Stimulated activated CD4-positive, alpha-beta T cell treated with anti-CD3 and anti-CD28 coated beads, Interleukin-4, amount 100 ng/mL, for 4 hours (primary cell): ENCODE measurements at places on chromosomes 1 and 21.

GRCh38 chr1:22045604-22046228, 6.8 kb upstream of the CDC42 start:
- DNase-seq, result no peak

- DNase-seq, result peak; percentile 32
Observed at GRCh38 chr1:206470692-206471414, 577 bp downstream of the IKBKE start.

DNA sequence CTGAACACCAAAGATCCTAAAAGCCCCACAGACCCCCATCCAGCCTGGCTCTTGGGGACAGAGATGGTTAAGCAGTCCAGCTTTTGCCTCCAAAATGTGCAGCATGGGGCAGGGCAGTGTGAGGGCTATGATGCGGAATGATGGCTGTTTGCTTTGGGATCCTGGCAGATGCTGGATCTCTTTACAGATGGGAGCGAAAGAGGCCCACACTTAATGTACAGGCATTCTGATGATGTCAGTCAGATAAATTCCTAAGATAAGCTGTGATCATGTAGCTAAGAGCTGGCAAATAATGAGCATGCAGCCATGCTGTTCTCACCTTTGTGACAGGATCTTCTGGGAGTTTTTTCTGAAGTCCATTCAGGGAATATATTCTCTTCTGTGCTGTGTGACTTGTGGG, 17.6 kb upstream of the KCNQ4 start:
- no peak for DNase-seq

- no peak for DNase-seq
Observed at GRCh38 chr1:204136814-204137213, 15.0 kb downstream of the ETNK2 start.

- no peak for DNase-seq
Observed at GRCh38 chr1:154819628-154820590, 50.2 kb downstream of the KCNN3 start.

GRCh38 chr1:30415171-30415940, 308.0 kb downstream of the MATN1 start:
- no peak for DNase-seq

DNA sequence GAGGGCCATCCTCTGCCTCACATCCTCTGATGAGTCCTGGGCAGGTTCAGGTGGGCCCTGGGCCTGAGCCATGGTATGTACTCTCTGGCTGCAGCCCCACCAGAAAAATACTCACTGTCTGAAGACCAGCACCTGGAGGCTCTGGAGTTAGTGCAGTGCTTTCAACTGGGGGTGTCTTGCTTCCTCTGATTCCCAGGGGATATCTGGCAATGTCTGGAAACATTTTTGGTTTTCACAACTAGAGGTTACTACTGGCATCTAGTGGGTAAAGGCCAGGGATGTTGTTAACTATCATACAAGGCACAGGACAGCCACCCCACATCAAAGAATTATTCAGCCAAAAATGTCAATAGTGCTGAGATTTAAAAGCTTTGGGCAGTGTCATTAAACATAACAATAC, 152.7 kb downstream of the HIVEP3 start:
- no peak for DNase-seq

DNA sequence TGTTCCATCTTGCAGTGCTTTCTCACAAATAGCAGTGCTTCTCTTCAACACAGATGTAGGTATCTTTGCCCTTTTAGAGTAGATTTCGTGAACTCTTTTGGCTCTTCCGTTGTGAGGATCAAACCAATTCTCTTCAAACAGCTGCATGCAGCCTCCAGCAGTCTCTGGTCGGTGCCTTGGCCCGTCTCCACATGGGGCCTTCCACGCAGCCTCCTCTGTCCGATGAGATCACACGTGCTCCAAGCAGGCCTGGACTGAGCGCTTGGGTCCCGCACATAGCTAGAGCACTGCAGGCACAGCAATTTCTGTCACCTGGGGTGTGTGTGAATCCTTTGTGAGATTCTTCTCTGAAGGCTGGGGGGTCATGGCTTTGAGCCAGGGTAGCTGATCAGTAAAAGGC, 82.8 kb upstream of the KCNE2 start:
- no peak for DNase-seq

DNA sequence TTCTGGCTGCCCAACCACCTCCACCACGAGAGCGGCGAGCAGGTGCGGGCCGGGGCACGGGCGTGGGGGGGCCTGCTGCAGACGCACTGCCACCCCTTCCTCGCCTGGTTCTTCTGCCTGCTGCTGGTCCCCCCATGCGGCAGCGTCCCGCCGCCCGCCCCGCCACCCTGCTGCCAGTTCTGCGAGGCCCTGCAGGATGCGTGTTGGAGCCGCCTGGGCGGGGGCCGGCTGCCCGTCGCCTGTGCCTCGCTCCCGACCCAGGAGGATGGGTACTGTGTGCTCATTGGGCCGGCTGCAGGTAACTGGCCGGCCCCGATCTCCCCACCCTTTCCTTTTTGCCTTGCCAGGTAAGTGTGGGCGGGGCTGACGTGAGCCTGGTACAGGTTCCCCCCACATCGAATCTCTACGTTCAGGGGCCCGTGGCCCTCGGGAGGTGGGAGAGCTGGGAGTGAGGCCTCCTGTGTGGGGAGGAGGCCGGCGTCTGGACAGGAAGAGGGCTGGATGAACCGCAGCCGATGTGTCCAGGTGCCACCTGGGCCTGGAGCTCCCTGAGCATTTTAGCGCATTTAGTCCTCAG, 51.7 kb downstream of the COL18A1 start:
- DNase-seq, result no peak

- no peak for DNase-seq
Observed at GRCh38 chr1:66368261-66368660, 165.7 kb upstream of the SGIP1 start.

DNA sequence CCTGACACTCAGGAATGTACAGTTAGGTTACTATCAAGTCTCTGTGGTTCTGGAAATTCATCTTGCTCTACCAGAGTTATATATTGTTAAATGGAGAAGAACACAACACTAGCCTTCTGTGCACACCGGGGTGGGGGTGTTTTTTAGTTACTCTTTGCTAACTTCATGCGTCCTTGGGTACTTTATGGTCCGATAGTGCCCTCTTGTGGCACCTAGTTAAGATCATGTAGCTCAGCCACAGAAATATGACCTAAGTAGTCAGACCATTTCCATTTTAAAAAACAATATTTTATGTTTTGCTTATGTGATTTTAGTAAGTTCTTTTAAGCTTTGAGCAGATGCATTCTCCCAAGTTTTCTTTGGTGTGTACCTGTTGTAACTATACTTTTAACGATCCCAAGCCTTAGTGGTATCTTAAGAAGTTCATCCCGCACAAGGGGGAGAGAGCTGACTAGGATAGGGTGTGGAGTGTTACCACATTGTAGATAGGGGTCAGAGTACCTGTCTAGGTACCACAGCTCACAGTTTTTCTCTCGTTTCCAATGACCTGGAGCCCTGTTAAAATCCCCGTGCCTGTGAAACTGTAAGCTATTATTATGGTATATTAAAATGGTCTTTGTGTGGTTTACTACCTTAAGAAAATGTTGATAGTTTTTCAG, 20.6 kb upstream of the SH3D21 start:
- peak; percentile 30 for DNase-seq

GRCh38 chr1:183673605-183674323, 20.6 kb upstream of the APOBEC4 start:
- DNase-seq, result no peak

DNA sequence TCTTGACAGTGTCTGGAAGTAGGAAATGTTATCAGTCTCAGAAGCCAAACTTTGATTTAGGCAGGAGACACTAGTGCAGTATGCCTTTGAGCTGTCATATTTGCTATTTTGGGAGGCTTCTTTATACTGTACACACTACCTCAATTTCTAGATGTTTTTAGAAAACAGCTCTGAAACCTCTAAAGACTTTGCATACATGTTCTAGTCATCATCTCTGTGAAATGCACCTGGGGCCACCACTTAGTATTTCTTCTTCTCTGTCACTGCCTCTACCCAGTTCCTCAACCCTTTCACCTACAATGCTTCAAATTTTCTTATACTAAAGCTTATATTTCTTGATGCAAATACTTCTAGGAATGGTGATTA, 29.1 kb upstream of the PLA2G4A start:
- DNase-seq, result no peak

- DNase-seq, result no peak
Observed at GRCh38 chr1:23799570-23800399, 769 bp downstream of the GALE start.

DNA sequence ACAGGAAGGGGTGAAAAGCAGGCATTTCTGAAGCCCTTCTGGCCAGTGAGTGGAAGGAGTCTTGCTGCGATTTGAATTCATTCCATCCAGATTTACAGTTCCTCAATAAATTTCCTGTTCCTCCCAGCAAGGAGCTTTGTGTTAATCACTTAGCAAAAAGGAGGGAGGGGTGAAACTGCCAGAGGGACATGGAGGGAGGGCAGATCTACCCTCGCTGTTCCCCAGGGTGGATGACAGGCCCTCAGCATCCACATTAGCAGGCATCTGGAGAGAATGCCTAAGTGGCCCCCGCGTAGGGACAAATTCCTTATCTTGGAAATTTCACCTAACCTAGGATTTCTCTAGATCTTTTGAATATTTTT, 1.2 kb downstream of the ETV3 start:
- DNase-seq, result no peak

- no peak for DNase-seq
Observed at GRCh38 chr1:172582889-172583288, 49.9 kb downstream of the SUCO start.

DNA sequence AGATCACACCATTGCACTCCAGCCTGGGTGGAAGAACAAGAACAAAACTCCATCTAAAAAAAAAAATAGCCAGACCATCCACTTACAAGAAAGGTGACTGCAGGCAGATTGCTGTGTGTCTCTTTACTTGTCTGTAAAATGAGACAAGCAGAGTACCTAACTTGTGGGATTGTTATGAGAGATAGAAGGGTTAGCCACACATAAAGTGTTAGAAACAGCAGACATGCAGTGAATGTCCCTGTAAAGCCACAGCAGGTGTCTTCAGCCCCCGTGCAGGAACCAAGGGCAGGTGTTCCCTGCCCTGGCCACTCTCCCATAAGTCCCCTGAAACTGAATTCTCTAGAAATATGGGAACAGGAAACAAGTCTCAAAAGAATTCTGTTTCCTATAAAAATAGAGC, 40.8 kb upstream of the EFHD2 start:
- DNase-seq, result no peak

GRCh38 chr1:11792106-11792505, 13.7 kb downstream of the MTHFR start:
- DNase-seq, result no peak

DNA sequence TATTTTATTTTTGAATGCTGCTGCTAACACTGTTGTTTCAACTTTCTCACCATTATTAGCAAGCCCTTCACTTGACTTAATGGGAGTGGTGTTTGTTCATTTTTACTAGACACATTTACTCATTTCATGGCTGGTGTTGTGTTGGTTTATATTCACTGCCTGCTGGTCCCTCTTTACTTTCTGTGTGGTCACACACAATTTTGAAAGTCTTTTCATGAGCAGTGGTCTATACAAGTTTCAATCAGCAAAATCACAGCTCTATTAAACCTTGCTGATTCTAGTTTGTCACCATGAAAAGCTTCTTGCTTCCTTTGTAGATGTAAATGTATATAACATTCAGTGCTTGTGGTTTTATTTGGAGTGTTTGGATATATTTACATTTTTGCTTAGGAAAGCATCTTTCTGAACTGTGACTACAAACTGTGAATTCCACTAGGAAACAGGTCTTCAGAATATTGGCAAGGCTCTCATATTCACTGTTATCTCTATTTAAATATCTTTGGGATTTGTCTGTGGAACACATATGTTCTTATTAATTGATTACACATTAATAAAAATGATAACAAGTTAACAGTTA, 22.8 kb downstream of the ATP6V1G3 start:
- no peak for DNase-seq

DNA sequence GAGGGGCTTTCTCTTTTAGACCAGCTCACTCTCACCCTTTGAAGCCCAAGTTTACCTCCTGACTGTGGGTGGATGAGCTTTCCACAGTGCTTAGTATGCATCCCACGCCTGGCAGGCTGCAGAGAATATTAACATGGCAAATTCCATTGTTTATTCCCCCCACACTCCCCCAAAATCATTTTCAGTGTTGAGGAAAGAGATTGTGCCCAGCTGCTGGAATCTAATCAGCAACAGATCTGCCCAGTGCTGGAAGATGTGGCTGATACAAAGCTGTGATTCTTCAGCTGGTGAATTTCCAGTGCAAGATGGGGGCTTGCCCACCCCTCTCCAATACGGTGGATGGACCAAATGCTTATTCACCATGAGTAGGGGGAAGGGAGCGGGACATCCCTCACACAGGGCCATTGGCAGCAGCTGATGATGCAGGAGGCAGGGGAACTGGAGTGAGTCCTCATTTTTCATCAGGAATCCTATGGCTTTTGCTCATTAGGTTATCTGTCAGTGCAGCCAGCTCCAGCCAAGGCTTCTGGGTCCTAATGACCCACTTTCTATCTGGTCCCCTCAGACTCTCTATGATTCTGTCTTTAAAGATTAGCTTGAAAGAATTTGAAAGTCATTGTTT, 39.7 kb upstream of the KCNA3 start:
- no peak for DNase-seq

DNA sequence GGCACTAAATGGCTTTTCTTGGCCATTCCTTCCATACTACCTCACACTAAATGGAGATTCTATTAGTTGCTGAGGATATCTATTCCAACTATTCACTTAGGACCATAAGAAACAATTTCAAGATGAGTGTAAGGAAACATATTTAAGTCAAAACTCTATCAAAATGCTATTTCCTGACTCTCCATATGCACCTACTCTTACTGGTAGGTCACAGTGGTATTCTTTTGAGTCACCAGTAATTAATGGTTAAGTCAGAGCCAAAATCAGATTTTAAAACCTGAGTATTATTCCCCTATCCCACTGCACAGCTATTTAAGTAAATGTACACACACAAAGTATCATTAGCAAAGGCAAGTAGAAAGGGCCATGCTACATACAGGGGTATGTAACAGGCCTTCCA, 50.3 kb downstream of the ARID4B start:
- DNase-seq, result no peak

DNA sequence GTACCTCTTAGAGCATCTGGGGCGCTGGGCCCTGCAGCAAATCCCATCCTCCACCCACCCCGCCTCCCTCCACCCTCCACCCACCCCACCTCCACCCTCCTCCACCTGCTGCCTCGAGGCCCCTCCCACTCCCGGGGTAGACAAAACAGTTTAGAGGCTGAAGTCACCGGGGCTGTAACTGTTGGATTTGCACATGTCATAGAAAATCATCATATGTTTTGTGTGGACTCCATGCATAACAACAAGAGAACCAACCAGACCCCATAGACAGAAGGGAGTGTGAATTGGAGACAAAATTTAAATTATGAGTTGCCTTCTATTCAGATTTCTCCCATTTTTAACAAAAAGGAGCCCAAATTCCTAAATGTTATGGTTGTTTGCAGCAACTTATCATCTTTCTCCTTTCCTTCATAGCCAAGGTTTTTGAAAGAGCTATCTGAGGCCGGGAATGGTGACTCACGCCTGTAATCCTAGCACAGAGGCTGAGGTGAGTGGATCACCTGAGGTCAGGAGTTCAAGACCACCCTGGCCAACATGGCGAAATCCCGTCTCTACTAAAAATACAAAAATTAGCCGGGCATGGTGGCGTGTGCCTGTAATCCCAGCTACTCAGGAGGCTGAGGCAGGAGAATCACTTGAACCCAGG, 28.2 kb upstream of the LGALS8 start:
- DNase-seq, result no peak
